HTR-8/SVneo (cell line): ENCODE measurements at places on chromosomes 2 and 18.

DNA sequence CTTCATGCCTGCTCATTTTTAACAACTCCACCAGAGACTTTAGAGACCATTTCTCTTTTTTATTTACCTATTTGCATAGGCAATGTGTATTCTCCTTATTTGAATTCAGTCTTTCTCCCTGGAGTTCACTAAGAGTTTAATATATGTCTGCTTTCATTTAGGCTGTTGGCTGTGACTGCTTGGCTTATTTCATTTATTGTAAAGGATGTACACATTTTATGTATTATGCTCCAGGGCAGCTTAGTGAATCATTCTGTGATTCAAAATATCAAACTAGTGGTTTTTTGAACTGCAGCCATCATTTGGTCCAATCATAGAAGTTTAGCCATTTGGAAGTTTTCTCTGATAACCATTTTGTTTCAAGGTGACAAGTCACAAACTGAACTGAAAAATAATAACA, 229.6 kb downstream of the LPIN1 start:
- DNase-seq: no peak

GRCh38 chr2:44599130-44599529, 237.4 kb downstream of the CAMKMT start:
- peak; percentile 11 for DNase-seq

GRCh38 chr2:237081596-237081995, 4.1 kb upstream of the COPS8 start:
- DNase-seq: no peak

- no peak for DNase-seq
These were observed 19.3 kb upstream of the NEB start for GRCh38 chr2:151753540-151753939.

DNA sequence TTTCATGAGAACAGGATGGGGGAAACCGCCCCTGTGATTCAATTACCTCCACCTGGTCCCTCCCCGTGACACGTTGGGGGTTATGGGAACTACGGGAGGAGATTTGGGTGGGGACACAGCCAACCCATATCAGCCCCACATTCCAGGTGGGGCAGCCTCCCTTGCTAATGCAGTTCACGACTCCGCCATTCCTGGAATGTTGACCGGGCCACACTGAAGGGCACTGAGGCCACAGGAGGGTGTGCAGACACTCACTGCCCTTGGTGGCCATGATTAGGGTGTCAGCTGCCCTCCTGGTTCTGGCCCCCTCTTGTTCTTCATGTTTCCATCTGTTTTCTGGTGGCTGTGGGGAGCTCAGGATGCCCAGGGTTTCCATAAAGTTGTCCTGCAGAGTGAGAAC, 176.3 kb downstream of the TWIST2 start:
- no peak for DNase-seq

DNA sequence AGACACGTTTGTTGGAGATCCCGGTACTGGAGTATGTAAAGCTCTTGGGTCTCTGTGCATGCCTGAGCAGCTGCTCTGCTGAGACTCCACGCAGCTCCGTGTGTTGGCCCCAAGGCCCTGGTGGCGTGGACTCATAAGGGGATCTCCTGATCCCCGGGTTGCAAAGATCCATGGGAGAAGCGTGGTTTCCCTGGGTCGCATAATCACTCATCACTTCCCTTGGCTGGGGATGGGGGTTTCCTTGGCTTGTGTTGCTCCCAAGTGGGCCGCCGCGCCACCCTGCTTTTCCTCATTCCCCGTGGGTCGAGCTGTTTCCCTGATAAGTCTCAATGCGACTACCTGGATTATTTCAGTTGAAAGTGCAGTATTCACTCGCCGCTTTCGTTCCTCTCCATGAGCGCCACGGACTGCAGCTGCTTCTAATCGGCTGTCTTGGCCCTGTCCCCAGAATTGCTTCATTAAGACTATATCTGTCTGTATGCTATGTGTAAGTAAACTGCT, 76.0 kb downstream of the EPC2 start:
- DNase-seq: no peak

GRCh38 chr2:154293864-154294263, 404.6 kb upstream of the KCNJ3 start:
- DNase-seq: no peak

DNA sequence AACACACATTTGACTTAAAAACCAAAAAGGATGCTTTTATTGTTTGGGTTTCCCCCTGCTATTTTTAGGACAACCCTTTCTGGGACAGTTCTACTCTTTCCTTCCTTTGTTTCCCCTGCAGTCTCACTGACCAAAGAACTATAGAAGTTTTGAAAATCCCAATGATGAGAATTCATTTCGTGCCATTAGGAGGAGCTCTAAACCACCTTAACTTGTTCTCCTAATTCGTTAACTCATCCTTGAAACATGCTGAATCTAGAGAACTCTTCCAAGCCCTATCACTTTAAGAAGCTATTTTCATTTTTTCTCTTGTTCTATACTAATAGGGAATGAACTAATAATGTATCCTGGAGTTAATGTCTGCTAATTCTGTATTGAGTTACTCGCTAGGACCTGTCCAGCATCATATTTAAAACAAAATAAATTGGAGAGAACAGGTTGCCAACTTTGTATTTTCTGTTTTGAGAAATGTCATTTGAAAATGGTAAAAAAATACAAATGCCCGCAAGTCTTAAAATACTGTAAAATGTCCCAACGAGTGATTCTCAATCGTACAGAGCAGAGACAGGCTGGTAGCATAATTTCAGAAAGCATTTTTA, 62.9 kb downstream of the AFTPH start:
- DNase-seq: peak; percentile 61

DNA sequence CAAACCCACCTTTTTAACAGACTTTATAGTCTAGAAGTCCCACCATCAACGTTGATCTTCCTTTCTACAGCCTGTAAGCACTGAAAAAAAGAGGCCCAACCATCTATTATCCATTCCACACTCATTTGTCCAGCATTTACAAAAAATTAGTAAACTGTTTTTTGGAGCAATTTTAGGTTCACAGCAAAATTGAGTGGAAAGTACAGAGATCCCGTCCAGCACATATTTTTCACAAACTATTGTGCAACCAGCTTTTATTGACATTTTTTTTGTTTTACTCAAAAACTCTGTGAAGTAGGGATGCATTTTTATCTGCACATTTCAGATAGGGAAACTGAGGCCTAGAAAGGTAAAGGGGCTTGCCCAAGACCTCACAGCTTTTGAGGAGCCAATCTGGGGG, 68.6 kb downstream of the TNP1 start:
- no peak for DNase-seq

DNA sequence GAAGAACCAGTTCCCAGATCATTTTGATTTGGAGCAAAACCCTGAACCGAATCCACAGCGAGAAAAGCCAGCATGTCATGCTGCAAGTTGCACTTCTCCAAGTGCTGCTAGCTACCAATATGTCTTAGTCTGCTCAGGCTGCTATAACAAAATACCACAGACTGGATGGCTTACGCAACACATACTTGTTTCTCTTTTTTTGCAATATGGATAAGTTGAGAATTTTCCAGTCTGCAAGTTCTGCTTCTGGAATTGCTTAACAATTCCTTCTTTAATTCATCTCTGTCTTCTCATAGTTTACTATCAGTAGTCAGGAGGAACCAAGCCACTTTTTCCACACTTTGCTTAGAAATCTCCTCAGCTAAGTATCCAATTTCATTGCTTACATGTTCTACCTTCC, 105.9 kb upstream of the RBBP8 start:
- DNase-seq: no peak

DNA sequence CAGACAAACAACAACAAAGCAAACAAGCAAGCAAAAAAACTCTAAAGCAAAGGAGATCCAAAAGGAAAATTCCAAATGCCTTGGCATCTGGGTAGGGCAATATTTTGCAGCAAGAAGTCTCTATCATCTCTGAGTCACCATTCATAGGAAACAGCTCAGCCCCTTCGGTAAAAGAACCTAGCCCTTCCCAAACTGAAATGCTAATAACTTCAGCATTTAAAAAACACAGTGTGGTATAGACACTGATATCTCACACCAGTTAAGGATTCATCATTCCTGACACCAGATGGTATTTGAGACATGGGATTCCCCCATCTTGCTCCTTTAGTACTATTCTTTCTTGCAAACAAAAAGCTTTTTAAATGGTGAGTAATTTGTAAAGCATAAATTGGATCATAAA, 491.8 kb downstream of the TXNL1 start:
- no peak for DNase-seq

GRCh38 chr2:209830722-209831465, 59.3 kb downstream of the UNC80 start:
- DNase-seq: no peak

DNA sequence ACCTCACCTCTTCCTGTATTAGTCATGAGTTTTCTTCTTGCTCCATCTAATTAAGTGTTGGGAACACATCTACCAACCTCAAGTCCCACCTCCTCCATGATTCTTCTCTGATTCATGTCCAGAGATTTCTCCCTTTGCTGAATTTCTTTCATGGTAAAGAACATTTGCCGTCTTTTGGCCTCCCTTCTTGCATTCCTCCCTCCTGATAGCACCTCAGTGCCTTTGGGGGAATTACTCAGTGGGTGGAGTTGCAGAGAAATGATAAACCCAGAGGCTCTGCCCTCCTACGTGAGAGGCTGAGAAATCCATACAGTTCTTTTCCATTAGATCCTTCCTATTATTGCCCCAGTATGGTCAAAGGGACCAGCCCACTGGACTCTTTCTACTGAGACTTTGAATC, 651.9 kb downstream of the SLC4A3 start:
- DNase-seq: peak; percentile 48

DNA sequence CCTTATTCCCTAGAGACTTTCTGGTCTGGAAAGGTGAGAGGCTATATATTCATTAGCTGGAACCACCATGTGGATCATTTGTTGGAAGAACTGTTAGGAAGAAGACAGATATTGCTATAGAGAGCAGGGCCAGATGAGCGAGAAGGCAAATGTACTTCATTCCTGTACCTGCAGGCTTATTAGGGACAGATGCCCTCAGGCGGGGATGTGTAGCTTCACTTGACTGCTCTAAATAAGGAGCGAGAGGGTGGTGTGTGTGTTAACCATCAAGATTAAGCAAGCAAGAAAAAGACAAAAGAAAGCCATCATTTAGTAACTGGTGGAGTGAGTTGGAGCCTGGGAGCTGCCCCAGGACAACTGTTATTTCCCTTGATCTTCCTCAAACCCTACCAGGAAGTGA, 36.4 kb downstream of the NEDD4L start:
- DNase-seq: no peak

- no peak for DNase-seq
These were observed 98.2 kb downstream of the GAREM1 start for GRCh38 chr18:32372381-32373061.

GRCh38 chr18:44033144-44033701, 647.5 kb upstream of the SETBP1 start:
- DNase-seq: no peak

DNA sequence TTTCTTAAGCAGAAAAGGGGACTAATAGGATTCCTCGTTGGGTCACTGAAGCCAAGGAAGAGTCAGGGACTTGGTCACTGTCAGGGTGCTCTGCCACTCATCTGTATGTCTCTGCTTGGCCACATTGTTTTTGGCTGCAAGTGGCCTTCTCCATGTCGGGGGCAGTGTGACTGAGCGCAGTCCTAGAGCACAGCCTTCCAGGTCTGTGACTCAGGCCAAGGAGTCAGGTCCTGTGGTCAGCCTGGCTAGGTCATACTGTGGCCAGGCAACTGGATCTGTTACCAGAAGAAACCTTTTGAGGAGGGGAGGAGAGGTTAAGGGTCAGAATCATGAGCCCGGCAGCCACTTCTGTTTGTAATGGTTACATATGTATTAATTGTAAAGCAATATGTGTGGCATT, 61.3 kb downstream of the GALNT1 start:
- no peak for DNase-seq

DNA sequence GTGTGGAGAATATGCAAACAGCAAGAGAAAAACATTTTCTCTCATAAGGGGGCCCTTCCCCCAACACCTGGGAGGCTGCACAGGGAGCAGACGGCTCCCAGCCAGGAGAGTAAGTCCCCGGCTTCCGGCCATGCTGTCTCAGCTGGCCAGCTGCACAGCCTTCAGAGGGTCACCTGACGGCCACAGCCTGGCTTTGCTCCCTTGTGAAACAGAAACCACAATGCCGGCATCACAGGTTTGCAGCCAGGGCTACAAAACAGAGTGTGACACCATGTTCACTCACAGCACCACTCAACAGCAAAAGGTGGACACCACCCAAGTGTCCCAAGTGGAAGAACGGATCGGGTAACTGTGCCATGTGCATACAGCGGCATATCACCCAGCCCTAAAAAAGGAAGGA, 86.9 kb upstream of the GPC1 start:
- DNase-seq: no peak

- DNase-seq: no peak
These were observed 78.6 kb downstream of the CALCRL start for GRCh38 chr2:187369471-187369870.

DNA sequence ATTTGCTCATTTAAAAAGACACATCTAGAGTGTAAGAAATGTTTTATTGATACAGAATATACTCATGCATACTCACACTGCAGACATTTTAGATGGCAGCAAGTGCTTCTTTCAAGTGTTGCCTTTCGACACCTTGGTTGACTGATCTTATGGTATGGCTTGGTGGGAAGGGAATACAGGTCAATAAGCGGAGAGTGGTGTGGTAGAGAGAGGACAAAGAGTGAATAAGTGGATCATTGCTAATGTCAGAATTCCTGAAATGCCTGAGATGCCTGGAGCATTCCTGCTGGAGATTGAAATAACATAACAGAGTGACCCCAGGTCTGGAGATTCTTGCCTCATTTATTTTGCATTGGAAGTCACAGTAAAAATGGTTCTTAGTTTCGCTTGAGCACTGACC, 76.7 kb downstream of the RND3 start:
- peak; percentile 68 for DNase-seq

DNA sequence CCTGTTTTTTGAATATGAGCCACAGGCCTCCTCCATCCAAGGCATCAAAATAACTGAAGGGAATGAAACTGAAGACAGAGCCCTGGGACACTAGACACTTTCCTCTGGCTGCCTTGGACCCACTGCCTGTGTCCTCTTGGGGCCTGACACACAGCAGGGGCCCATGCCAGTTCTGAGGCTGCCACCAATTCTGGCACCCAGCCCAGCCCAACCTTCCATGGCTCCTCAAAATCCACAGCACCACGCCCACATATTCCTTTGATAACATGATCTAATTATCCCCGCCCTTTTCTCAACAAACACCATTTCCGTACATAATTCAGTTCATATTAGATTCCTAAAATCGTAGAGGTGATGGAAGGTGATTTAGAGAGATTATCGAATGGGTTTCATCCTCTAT, 64.2 kb downstream of the EMX1 start:
- DNase-seq: no peak

GRCh38 chr18:48326901-48327675, 82.1 kb downstream of the ZBTB7C start:
- DNase-seq: peak; percentile 26

GRCh38 chr2:88247531-88247930, 77.4 kb downstream of the THNSL2 start:
- no peak for DNase-seq

DNA sequence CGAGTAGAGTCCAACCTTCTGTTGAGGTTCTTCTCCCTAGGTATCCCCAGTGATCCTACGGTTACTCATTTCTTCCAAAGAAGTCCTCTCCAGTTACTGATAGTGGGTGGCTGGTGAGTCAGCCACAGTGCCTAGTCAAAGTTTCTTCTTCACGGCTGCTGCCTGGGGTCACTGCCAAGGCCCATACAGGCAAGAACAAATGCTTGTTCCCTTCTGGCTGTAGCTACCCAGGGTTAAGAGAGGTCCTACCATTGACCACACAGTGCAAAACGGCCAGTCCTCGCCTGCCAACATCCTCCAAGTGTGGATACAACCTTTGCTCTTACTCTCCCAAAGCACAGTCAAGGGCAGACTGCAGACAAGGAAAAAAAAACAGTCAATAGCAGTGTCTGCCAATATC, 2.9 kb upstream of the PTPN4 start:
- no peak for DNase-seq
